ENCODE measurements at places on chromosomes 3 and 15.
A peak's percentile ranks its signal among the peaks of the same experiment; 100 is the strongest.

DNA sequence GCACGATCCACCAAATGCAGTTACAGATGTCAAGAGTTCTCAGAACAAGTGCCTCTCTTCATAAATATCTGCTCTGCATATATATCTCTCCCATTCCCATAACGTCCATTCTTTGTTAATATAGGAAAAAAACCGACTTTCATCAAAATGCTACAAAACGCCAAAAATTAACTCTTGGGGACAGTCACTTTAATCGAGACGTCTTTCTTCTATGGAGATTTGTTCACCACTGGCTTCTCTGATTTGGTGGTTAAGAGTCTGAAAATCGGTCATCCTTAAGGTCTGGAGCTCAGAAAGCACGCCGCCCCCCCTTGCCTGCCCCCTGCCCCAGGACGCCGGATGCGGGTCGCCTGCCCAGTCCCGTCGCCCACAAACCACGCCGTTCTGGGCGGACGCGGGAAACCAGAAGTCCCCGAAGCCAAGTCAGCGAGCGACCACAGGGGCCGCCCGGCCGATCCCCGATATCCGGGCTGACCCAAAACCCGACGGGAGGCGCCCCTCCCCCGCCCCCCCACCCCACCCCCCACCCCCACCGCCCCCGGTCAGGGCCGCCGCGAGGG is 252.7 kb downstream of the TJP1 start:
- no peak for DNase-seq

- no peak for DNase-seq
These were observed 31.3 kb upstream of the CCDC54 start for GRCh38 chr3:107345822-107346405.

DNA sequence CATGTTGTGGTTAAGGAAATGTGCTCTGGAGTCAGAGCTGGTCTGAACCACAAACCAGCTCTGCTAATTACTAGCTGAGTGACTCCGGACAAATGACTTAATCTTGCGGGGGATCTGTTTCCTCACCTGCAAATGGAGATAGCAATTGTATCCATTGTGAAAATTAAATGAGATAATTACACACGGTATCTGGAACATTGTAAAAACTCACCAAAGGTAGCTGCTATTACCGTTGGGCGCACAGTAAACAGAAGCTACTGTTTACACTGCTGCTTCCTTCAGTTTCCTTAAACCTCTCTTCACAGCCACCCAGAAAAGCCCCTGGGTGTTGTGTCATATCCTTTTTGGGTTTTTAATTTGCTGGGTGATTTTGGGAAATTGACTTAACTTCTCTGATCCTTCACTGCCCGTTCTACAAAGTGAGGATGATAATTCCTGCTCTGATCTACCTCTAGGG is 107.8 kb downstream of the MEGF11 start:
- no peak for DNase-seq

DNA sequence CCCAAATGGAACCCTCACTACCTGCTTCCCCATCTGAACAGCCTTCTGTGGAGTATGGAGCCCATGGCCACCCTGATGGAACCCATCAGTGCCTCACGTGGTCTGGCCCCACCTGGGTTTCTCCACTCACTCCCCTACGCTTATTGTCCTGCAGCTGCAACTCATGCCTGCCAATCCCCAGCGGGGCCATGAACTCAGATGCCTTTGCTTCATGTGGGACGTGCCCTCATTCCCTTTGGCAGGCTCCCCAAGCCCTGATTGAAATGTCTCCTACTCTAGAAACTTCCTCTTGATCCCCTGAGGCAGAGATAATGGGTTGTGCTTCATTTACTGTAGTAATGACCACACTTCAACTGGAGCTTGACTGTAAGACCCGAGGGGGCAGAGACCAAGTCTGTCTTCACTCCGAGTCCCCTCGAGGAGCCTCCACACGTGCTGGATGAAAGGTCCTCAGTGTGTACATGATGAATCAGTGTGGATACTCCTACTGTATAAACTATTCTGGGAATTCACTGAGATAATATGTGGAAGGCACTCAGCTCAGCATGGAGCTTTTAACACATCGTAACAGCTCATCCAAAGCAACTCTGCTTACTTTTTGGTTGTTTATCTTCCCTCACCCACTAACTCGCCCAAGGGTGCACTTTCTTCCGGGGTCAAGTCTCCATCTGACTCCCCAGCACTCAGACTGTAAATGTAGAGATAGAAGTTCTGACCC is 232.8 kb upstream of the BHLHE40 start:
- no peak for DNase-seq

GRCh38 chr3:100993309-100993708 is at the start of gene ABI3BP:
Gene ABI3BP, minus strand, starts transcription at chr3:100993421. Its CDS starts 37 bp downstream, at chr3:100993384.
- DNase-seq: peak; percentile 55

- no peak for DNase-seq
These were observed 62.1 kb upstream of the IL12A start for GRCh38 chr3:159926573-159926972.

DNA sequence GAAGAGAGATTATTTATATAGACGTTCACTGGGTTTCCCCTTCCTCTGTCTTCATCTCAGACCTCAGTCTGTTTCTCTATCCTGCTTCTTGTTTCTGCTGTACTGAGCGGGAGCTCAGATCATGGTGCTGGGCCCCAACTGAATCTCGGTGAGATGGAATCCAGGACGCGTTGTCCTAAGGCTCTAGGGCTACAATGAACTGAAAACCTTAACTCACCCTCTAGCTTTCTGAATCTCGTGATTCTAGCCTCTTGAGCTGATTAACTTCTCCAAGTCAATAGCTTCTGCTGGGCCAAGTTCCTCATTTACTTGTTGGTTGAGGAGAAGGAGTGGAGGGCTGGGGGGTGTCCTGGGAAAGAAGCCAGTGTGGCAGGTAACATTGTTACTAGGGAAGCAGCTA is 32.7 kb upstream of the MAP3K13 start:
- DNase-seq: no peak

- DNase-seq: no peak
These were observed 345.6 kb upstream of the THBS1 start for GRCh38 chr15:39235084-39235795.

DNA sequence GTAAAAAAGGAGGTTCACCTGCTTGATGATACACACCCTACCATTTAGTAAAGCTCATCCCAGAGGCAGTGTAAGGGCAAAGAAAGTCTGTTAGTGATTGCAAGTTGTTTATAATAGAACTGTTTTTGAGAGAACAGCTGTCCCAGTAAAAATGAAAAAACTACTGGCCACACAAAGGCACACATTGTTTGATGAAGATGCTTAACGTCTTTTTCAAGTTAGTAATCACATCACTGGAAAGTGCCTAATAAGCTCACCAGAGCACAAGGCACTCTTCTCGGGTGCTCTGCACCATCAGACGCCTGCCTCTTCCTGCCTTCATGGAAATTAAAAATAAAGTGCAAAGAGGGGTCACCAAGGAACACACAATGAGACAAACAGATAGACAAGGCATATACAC is 186.9 kb downstream of the PDZRN3 start:
- DNase-seq: no peak

GRCh38 chr3:110821586-110821985 is 250.0 kb upstream of the NECTIN3 start:
- DNase-seq: no peak

- DNase-seq: no peak
These were observed 7.3 kb downstream of the TADA3 start for GRCh38 chr3:9784965-9785364.

GRCh38 chr3:9866639-9867038 is 13.4 kb downstream of the CIDEC start:
- DNase-seq: peak; percentile 43

DNA sequence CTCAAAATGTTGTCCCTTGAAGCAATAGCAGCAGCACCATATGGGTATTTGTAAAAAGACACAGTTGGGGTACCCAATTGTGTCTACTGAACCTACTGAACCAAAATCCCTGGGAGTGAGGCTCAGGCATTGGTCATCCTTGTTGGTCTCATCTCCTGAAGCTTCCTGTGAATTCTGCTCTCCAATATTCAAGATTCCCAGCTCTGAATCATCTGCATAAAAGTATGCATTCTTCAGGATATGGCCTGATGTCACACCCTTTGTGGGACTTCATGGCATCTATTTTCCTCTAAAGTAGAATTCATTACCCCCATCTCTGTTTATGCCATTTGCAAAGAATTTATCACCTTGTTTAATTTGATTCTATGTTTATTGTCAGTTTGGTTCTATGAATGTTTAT is 13.3 kb upstream of the PTX3 start:
- no peak for DNase-seq

DNA sequence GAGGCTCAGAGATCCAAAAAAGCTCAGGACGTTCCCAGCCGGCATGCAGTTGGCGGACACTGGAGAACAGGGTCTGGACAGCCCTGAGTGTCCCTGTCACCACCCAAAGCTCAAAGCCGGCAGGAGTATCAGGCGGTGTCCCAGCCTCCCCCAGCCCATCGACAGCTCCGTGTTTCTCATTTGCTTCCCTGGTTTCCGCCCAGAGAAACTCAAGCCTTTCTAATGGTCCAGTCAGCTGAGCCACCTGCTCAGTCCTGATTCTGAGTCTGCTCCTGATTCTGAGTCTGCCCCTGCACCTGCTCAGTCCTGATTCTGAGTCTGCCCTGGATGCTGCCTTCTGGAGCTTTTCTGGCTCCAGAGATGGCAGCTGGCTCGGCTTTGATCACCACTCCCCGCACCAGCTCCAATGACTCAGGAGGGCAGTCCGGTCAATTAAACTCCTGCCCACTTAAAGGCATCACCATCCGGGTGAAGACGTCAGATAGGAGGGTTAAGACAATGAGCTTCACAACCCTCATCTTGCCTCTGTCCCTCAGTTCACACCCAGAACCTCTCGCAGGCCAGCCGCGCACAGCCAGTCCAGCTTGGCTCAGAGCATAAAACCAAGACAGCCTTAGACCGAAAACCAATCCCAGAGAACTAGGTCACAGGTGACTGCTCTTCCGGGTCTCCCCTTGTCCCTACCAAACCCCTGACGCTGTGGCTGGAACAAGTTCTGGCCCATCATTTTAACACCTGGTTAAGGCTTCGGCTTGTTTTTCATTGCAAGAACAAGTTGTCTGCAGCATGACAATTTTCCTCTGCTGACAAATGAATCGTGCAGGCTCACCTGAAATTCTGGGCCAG is 6.8 kb downstream of the PCSK6 start:
- DNase-seq: no peak

DNA sequence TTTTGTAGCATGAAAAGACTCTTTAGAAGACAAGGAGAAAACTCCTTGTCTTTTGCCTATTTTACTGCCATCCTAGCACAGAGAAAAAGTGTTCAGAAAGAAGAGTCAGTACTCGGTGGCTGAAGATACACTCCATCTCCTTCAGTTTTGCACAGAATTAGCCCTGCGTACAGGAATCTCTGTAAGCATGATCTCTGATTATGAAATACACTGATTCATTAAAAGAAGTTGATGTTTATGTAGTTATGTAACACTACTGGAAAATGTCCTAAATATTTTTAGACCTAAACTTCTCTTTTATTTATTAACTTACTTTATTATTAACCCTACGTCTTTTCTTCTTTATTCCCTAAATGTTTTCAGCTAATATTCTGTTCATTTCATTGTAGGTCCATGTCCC is 138.4 kb downstream of the LEKR1 start:
- DNase-seq: no peak

DNA sequence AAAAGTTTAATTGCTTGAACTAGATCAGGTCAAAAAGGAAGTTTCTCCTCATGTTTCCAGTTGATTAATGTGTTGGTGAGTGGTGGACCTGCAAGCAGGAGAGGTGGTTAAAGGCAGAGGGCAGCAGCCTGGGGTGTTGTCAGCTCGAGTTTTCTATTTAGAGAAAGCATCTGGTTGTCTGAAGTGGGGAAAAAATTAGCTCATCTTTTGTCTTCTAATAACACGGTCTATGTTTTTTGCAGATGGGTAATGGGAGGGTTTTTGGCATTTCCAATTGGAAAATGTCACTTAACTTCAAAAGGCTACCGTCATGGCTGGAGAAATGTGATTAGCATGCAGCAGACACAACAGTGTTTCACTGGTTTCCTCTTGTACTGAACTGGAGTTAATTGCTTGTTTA is 122.6 kb downstream of the ITPR1 start:
- no peak for DNase-seq
